Kidney (tissue), 22 donors: ENCODE measurements at places on chromosomes 1 and 21.

DNA sequence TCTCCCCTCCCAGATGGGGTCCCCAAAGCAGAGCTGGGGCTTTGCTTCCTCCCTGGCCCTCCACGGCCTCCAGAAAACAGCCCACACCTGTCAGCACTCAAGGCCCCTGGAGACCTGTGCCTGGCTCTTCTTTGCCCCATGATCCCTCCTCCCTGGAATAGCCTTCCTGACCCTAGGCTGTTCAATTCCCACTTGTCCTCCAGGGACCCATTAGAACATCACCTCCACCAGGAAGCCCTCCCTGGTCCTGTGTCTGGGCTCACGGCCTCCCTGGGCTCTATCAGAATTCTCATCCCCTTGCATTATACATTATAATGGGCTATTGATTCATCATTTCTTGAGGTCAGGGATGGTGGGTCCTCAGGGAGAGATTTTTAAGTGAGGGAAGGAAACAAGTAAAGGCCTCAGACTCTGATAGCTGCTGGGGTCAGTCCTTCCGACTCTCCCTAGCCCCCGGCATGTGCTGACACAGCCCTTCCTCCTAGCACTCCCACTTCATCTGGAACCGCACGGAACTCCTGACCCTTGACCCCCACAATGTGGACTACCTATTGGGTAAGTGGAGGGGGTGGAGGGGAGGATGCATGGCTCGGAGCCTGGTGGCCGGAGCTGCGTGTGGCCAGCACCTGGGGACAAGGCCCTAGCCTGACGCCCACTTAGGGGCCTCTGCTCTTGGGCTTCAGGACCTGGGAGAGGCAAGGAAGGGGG lies 60.8 kb downstream of the ALPL start:
- peak; percentile 45 for DNase-seq

GRCh38 chr21:32007456-32007855 lies 134.6 kb downstream of the HUNK start:
- no peak for DNase-seq

DNA sequence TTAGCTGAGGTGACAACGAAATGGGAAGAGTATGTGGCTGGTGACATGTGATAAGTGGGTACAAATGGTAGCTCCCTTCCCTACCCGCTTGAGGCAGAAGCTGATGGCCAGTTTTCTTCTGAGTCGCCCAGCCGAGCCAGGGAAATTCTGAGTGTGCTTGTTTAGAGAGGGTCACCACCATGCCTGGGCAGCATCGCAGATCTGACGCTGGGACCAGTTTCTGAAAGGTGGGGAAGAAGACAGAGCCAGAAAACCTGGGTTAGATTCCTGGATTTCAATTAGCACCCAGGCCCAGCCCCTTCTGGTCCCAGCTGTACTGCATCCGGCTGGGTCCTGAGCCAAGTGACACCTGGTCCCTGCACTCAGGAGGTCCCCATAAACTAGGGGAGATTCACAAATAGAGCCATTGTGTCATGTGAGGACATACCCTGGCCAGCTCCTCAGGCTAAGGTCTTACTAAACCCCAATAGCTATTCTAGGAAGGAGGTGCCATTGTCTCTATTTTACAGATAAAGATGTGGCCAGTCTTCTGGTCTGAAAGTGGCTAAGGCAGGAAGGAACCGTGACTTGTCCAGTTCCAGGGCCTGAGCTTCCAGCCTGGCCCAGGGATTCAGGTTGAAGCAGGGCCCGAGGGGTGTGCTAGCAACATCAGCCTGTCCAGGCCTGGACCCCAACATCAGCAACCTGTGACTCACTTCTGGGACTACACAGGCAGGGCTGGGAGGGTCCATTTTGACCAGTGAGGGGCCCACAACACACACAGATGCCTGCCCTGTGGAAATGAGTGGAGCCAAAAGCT lies 1.7 kb upstream of the TMEM61 start:
- DNase-seq, result no peak

GRCh38 chr1:108200687-108201051 lies 526 bp upstream of the SLC25A24 start:
- DNase-seq, result peak; percentile 52

- no peak for DNase-seq
Measured at GRCh38 chr1:178877896-178878295, 7.0 kb upstream of the ANGPTL1 start.

GRCh38 chr1:8963963-8964362 lies 18.3 kb downstream of the CA6 start:
- no peak for DNase-seq

DNA sequence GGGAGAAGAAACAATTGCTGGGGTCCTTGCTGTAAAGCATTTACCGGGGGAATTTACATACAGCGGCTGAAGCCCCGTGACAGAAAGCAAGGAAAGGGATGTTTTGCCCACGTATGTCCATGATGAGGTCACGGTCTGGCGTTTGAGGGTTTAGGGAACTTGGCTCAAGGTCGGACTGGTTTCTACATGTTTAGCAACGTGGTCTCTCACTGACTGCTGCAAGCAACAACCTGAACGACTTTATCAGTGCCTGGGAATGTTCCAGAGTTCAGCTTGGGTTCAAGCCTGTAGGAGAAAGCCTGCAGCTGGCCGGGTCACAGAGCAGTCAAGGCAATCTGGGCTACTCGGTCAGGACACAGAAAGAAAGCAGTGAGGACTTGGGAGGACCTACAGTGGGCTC lies 323.3 kb downstream of the AJAP1 start:
- peak; percentile 41 for DNase-seq

GRCh38 chr1:6419397-6419803 lies 319 bp downstream of the HES2 start:
- no peak for DNase-seq

GRCh38 chr1:61095470-61095812 lies 13.1 kb downstream of the NFIA start:
- no peak for DNase-seq

DNA sequence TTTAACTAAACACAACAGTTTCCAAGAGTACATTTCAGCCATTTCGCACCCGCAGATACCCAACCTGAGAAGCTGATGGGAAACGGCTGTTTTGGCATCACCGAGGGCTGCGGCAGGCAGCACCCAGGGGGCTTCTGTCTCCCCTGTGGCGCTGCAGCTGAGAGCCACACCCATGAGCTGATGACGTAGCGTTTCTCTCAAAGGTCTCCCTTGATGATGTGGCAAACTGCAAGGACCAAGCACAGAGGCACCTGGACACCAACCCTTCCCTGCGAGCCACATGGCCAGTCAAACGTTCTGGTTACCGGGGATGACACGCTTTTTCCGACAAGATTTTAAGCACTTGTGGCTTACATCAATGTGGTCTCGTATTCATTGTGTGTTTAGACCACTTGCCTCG lies 150.8 kb upstream of the ERG start:
- no peak for DNase-seq

- DNase-seq, result peak; percentile 67
Measured at GRCh38 chr21:36428761-36429432, 43.7 kb downstream of the CHAF1B start.

DNA sequence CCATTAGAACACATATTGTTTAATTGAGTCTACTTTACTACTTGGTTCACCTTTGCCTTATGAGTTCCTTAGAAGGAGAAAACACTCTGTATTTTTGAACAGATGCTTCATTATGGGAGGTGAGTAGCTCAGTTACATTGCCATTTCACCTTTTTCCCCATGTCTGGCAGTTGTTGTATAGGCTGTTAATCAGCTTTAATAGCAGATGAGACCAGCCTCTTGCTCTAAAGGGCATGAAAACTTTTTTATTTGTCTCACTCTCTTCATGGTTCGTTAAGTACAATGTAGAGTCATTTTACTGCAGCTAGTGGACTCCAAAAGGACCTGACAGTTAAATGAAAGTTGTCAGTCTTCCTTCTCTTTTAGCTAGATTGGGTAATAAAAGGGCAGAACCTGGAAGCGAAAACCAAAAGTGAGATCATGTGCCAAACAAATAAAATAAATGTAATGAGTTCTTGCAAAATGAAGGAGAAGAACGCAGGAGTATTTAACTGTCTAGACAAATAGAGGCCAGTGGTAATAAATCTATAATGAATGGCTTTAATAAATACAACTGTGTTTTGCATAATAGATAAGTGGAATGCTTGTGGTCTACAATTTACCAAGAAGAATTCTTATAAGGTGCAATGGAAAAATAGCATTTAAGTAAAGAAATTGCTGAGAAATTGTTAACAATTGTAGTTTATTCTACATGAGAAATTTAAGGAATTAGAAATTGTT lies 180.0 kb upstream of the NEGR1 start:
- DNase-seq, result no peak

DNA sequence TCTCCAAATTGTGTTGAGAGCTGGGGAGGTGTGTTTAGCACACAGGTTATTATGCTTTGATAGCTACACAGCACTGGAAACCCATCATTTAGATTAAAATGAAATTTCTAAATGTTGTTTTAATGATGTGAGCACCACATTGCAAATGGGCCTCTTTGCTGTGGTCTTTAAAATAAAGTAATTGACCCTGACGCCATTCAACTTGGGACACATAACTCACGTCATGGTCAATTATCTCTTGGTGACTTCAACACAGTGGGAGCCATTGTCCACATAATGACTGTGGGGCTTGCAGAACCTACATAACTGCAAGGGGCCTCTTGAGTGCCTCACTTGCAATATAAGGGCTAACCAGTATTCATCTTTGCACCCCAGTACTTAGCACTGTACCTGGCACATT lies 280.4 kb downstream of the HLX start:
- no peak for DNase-seq

DNA sequence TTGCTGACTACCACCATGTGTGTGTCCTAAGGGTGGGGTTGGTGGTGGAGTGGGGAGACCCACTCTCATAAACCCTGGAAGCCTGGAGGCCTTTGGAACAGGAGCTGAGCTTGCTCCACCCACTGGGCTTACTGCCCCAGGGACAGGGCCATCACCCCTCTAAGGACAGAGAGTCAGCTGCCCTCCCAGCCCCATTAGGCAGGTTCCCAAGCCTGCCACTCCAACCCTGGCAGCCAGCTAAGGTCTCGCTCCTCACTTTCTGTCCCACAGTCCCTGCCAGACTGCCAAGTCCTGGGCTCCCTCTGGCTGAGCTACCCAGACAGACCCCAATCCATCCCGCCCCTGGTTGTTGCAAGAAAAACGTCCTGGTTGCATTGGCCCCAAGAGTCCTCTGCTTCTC lies 3.8 kb downstream of the NT5C1A start:
- no peak for DNase-seq

- no peak for DNase-seq
Measured at GRCh38 chr1:117669572-117669971, 63.7 kb downstream of the TENT5C start.

GRCh38 chr1:248779350-248779749 lies 23.8 kb upstream of the LYPD8 start:
- DNase-seq, result no peak

DNA sequence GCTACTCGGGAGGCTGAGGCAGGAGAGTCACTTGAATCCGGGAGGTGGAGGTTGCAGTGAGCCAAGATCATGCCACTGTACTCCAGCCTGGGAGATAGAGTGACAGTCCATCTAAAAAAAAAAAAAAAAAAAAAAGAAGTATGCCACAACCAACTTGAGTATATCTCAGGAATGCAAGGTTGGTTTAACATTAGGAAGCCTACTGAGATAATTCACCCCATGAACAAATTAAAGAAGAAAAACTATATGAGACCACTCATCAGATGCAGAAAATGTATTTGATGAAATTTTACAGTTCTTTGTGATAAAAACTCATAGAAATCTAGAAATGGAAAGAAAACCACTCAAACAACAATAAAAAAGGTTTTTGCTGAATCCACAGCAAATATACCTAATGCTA lies 373.8 kb downstream of the LMO4 start:
- no peak for DNase-seq

GRCh38 chr21:37877888-37878684 lies 38.2 kb downstream of the KCNJ6 start:
- DNase-seq, result no peak

DNA sequence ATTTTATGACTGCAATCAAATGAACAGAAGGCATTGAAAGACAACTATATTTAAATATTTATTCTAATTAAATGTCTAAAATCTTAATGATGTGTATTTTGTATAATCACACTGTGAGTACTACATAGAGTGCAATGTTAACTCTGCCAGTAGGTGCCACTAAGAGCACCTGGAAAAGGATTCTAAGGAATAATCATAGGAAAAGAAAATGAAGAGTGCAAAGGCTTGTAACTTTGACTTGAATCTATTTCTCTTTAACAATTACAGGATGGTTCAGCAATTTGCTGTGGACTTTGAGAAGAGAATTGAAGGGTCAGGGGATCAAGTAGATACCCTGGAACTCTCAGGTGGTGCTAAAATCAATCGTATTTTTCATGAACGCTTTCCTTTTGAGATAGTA lies 200.4 kb downstream of the DNM3 start:
- no peak for DNase-seq
